RPMI8226 (cell line): ENCODE measurements at places on chromosomes 3 and 15.

- DNase-seq = no peak
These were observed 159.6 kb upstream of the IL12A start for GRCh38 chr3:159829056-159829455.

DNA sequence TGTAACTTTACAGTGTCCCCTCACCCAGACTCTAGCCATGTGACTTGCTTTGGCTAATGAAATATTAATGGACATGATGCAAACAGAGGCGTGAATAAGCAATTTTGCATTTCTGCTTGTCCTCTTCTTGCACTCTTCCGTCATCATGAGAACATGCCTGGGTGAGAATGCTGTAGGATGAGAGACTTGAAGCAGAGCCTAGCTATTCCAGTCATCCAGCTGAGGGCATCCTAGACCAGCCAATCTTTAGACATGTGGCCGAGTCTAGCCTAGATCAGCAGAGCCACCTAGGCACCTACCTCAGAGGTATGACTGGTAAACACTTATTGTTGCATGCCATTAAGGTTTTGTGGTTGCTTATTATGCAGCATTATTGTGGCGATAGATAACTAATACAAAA, 450.5 kb upstream of the AZI2 start:
- no peak for DNase-seq

GRCh38 chr3:129007792-129008191, 6.7 kb downstream of the EFCC1 start:
- no peak for DNase-seq

GRCh38 chr3:36312351-36312750, 68.0 kb upstream of the STAC start:
- no peak for DNase-seq

- no peak for DNase-seq
These were observed 42.1 kb upstream of the CCDC174 start for GRCh38 chr3:14609506-14609905.

- no peak for DNase-seq
These were observed 14.7 kb downstream of the TM2D3 start for GRCh38 chr15:101637516-101637915.

GRCh38 chr3:13015286-13016082, 57.7 kb downstream of the IQSEC1 start:
- peak; percentile 77 for DNase-seq
